ENCODE measurements at places on chromosomes 6 and 20.

- DNase-seq: no peak
Measured at GRCh38 chr6:40389254-40389653, 197.9 kb downstream of the LRFN2 start.

DNA sequence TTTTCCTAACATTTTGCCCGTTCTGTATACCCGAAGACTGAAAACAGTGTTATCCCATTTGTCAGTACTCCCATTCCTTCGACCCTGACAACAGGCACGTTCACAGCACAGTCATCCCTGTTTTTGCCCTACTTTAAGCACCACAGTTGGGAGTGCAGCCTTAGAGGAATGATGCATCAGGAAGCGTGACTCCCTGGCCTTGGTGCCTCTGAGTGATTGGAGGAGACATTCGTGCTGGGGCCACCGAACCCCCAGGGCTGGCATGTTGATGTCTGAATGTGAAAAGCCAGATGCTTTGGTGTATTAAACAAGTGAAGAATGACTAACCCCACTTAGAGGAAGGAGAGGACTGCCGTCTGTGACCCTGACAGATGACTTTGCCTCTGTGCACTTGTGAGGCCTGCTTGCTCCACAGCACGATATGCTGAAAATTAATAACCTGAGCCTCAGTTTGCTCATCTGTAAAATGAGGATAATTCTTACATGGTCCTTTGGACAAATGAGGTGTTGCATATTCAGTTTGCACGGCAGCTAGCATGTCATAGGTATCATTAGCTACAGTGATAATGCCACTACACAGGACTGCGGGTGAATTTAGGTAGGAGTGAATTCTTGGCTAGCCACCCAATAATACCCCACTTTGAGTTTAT, 36.0 kb downstream of the STK35 start:
- DNase-seq: peak; percentile 71

DNA sequence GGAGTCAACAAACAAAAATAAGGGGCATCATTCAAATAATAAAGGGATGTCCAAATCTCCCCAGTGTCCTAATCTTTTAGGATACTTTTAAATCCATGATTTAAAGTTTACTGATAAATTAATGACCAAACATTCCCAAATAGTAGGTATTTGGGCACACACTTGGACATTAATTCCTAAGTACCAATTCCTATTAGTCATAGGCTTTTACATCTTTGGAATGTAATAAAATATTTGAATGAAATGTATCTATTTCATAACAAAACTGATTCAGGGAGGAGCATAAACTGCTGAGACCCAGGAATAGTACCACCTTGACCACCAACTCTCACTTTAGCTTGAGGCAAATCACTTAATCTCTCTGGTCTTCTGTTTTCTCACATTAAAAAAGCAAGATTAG, 44.3 kb downstream of the VGLL2 start:
- DNase-seq: no peak

GRCh38 chr6:12593771-12594529, 122.6 kb upstream of the PHACTR1 start:
- DNase-seq: no peak

DNA sequence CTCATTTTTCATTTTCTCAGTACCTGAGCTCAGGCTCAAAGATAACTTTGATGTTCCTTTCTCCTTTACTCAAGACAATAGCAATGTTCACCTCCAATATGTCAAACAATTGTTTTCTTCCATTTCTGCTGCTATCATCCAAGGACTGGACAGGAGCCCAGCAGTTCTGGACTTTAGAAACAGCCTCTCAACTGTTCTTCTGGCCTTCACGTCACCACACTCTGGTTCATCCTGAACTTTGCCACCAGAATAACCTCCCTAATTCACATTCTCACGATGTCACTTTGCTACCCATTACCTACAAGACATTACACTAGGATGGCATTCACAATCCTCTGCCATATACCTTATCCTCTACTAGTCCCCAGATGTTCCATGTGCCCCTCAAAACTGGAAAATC, 60.6 kb upstream of the PLEKHG1 start:
- DNase-seq: no peak

GRCh38 chr6:3789018-3789895, 37.7 kb upstream of the PXDC1 start:
- DNase-seq: peak; percentile 51

DNA sequence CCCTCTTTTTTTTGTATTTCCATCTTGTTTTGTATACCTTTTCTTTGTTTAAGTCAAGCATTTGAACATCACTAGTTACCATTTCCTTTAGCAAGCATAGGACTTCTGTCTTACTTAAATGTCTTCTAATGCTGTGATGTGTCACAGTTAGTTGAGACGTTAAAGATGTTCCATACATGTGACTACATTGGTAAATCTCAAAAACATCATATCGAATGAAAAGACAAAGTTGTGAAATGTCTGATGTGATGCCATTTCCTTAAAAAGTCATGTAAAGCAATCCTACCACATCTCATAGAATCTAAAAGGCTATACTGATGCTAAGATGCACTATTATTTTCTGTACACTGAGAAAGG, 26.8 kb downstream of the SLC16A10 start:
- DNase-seq: no peak

- no peak for DNase-seq
Measured at GRCh38 chr20:21516180-21516567, 2.3 kb upstream of the NKX2-2 start.

DNA sequence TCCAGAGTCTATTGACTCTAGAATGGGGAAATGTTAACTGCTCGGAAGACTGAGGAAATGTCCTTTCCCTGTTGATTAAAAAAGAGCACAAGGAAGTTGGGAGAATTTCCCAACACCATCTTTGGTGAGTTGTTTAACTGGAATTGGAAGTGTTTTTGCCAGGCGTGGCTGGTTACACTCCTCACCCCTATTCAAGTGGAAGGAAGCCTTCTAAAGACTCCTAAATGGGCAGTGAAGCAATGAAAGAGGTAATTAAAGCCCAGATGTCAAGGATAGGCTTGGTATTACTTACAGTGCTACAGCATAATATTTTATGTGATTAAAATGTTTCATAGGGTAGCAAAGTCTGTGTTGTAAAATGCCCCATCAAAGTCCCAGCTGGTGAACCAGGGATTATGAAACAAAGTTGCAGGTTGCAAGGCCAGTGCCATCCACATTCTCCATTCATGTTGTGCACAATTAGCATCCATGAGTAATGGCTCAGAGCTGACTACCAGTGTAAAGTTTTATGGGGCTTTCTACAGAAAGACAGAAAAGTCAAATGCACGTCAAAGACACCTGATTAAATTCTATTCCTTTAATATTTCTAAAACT, 52.6 kb downstream of the BTBD3 start:
- no peak for DNase-seq

DNA sequence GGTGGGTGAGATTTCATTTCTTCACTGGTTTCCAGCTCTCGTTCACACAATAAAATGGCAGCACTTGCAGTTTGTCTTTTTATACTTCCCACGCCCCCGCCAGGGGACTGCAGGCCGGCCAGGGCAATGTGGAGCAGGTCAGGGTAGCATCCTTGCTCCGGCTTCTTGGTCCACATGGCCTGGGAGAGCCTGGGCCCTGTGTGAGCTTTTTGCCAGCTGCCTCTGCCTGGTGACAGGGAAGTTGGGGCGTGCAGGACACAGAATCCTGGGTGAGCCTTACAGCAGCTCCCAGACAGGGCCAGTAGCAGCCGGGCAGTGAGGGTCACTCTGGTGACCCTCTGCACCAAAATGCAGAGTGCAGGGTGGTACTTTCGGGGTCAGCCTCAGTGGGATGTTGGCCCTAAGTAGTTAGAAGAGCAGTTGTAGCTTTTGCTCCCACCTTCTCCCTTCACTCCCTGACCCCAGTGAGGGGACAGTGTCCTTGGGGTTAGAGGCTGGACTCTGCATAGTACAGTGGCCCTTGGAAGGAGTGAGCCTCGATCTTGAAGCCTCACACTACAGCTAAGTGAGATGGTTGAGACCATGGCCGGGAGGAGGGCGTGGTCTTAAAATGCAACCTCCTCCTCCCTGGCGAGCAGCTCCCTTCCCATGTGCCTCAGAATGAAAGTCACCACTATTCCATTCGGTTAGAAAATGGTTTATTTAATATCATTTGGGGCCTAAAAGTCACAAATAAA, 23.8 kb downstream of the PYGB start:
- no peak for DNase-seq

DNA sequence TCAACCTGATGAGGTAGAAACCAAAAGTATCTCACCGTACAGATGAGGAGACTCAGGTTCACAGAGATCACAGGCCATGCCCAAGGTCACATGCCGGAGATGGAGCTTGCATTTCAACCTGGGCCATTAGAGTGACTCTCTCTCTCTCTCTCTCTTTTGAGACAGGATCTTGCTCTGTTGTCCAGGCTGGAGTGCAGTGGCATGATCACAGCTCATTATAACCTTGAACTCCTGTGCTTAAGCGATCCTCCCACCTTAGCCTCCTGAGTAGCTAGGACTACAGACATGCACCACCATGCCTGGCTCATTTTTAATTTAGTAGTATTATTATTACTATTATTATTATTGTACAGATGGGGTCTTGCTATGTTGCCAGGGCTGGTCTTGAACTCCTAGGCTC, 2.8 kb upstream of the CSNK2A1 start:
- DNase-seq: no peak

GRCh38 chr20:62906209-62906608, 20.1 kb downstream of the DIDO1 start:
- no peak for DNase-seq

GRCh38 chr20:1286267-1287024, 20.4 kb downstream of the SNPH start:
- DNase-seq: no peak

- no peak for DNase-seq
Measured at GRCh38 chr6:32069878-32070515, 31.8 kb downstream of the CYP21A2 start.
